ENCODE measurements at places on chromosomes 7 and 10.

GRCh38 chr7:1269336-1269890 lies 36.7 kb downstream of the UNCX start:
- DNase-seq: no peak

DNA sequence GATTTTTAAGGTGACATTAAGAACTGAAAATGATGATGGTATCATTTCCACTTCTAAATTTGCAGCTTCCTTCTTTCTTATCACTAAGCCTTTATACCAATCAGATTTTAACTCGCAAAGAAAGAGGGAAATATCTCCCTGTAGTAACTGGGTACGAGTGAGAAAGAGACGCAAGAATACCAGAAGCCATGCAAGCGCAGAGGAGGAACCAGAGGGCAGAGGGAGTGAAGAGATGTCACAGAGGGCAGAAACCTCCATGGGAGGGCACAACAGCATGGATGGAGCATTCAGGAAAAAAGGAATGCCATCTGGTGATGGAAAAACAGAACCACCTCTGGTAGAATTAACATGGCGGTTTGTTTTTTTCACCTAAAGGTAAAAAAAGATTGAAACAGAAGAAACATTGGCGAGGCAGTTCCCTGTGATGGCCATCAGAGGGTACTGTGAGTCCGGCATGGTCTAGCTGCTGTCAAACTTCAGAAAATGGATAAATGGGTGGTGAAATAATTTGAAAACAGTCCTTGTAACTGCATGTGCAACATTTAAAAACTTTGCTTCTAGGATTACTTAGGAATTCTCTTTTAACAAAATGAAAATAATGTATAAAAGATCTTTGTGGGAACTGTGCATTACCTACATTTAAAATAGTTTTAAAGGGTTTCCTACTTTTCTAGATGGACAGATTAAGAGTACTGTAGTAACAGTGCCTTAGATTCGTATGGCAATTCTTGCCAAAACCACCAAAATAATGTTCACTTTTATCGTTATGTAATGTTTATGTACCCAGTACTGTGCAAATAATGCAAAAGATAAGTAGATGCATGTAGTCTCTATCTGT lies 91.8 kb downstream of the ARHGAP12 start:
- no peak for DNase-seq

DNA sequence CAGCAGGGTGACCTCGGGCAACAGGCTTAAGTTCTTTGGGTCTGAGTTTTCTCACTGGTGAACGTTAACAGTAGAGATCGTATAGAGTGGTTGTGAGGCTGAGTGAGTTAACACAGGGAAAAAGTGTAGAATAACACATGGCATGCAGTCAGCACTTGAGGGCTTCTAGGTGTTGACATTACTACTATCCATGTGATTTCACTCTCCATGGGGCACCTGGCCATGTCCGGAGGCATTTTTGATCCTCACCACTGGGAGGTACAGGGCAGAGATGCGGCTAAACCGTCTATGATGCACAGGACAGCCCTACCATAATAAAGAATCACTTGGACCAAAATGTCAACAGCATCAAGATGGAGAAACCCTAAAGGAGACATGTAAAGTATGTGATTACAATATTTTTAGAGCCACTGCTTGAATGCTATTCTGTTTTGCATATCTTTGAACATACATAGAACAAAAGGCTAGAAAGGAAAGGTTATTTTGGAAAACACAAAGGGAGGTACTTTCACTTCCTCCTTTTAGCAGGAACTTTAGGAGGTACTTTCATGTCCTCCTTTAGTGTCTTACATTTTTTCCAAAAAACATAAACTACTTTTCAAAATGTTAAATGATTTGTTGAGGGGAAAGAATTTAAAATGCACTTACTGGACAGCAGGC lies 44.3 kb downstream of the NOD1 start:
- peak; percentile 41 for DNase-seq

DNA sequence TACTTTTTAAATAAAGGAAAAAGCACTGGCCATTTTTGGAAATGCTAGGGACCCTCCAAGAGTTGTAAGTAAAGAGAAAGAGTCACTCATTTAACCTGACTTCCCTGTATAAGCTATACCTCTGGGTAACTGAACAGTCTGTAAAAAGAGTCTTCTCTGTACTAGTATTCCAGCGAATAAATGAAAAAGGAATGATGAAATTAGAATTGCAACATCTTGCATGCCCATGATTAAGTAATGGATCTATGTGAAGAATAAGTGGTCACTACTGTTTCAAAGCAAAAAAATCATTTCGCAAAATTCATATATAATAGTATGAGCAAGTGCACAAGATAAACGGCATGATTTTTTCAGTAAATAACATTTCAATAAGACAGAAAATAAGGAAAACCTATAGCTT lies 116.8 kb downstream of the ZFAND4 start:
- no peak for DNase-seq

DNA sequence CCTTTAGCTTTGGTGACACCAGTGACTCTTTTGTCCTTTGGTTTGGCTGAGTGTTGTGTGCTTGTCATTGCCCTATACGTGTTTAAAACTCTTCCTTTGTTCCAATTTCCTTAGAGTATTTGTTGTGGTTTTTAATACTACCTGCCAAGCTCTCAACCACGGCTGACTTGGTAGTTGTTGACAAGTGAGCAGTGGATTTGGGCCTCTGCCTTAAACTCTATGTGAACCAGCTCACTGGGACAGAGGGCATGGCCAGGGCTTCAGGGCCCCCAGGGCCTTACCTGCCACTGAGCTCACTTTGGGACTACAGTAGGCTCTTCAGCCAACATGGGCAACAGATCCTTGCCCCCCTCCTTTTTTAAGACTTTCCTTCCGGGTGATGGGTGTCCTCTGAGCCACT lies 9.6 kb upstream of the DMBT1 start:
- no peak for DNase-seq
